Liver (tissue), 10 donors: ENCODE measurements at places on chromosomes 4 and X.

DNA sequence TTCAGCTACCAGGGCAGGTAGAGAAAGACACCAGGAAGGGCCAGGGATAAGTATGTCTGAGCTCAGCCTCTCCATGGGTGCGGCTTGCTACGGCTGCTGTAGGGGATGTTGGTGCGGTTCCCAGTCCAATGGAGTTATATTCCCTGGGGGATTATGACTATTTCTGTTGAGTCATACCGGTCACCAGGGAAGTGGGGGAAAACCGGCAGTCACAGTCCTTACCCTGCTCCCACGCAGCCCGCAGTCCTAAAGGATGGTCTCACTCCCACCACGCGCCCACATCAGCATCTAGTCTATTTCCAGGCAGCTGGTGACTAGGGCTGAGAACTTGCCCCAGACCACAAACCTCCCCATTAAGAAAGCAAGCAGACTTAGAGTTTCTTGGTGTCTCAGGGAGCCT, 191.6 kb downstream of the VEGFC start:
- no peaks in the 10 kb centered on the region for H3K36me3 ChIP-seq
- no peaks in the 10 kb centered on the region for H3K27me3 ChIP-seq
- no peak for DNase-seq
- H3K4me3 ChIP-seq = no peak overlapping the region
- no peak overlapping the region for H3K27ac ChIP-seq

- H3K27ac ChIP-seq = no peak overlapping the region
- no peak overlapping the region for H3K4me3 ChIP-seq
- H3K4me1 ChIP-seq = no peaks in the 10 kb centered on the region
- H3K27me3 ChIP-seq = no peaks in the 10 kb centered on the region
- DNase-seq = no peak
Observed at GRCh38 chr4:90444904-90445303, 317.7 kb downstream of the CCSER1 start.

DNA sequence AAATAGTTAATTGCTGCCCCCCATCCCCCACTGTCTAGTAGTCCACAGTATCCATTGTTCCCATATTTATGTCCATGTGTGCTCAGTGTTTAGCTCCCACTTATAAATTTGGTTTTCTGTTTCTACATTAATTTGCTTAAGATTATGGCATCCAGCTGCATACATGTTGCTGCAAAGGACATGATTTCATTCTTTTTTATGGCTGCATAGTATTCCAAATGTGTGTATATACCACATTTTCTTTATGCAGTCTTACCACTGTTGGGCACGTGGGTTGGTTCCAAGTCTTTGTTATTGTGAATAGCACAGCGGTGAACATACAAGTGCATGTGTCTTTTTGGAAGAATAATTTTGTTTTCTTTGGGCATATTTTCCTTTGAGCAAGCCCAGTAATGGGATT, 113.0 kb upstream of the LNX1 start:
- H3K4me1 ChIP-seq = peaks cover 4% of the 10 kb centered on the region
- no peaks in the 10 kb centered on the region for H3K27me3 ChIP-seq

DNA sequence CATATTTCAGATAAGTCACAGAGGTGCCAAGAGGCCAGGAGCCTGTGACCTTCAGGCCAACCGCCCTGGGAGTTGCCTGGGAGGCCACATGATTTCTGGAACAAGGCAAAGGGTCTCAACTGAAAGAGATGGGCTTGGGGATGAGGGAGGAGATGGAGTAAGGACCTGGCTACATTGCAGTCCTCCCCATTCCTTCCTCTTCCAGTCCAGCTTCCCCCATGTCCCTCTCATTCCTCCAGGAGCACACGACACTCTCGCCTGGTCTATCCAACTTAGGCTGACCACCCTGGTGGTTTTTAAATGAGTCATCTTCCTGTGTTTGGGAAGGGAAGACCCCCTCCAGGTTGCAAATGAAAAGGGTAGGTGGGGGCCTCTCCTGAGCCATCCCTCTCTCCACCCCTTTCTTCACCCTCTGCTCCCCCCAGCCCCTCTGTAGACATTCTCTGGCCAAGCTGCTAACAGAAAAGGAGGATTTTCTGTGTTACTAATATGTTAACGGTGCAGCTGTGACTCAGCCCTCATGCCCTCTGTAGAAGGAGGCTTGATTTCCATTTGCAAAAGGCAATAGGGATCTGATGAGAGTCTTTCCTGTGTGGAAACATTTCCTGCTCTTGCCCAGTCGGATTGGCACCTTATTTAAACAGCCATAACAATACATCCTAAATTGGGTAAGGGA, 79.2 kb downstream of the RTL5 start:
- H3K4me1 ChIP-seq = no peaks in the 10 kb centered on the region
- H3K27ac ChIP-seq = no peak overlapping the region
- no peak for DNase-seq
- peaks cover 2% of the 10 kb centered on the region for H3K27me3 ChIP-seq
- H3K36me3 ChIP-seq = no peaks in the 10 kb centered on the region
- no peak overlapping the region for H3K4me3 ChIP-seq

DNA sequence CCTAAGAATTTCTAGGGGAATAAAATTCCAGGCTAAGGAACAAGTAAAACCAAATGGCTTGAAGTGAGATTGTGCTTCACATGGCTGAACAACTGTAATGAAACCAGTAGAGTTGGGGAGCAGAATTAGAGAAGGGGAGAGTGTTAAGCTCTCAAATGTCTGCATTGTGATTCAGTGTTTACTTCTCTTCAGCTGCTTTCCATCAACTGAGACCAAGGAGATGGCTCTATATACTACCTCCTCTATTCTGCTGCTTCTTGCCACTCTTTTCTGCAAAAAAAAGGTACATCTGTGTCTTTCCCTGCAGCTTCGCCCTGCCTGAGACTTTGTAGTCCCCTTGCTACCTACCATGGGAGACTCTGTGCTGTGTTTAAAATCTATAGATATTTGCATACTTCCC, 73.5 kb downstream of the WDFY3 start:
- H3K4me1 ChIP-seq = peaks cover 6% of the 10 kb centered on the region
- no peak overlapping the region for H3K4me3 ChIP-seq
- no peak overlapping the region for H3K27ac ChIP-seq
- DNase-seq = no peak
- no peaks in the 10 kb centered on the region for H3K27me3 ChIP-seq
- H3K36me3 ChIP-seq = no peaks in the 10 kb centered on the region

DNA sequence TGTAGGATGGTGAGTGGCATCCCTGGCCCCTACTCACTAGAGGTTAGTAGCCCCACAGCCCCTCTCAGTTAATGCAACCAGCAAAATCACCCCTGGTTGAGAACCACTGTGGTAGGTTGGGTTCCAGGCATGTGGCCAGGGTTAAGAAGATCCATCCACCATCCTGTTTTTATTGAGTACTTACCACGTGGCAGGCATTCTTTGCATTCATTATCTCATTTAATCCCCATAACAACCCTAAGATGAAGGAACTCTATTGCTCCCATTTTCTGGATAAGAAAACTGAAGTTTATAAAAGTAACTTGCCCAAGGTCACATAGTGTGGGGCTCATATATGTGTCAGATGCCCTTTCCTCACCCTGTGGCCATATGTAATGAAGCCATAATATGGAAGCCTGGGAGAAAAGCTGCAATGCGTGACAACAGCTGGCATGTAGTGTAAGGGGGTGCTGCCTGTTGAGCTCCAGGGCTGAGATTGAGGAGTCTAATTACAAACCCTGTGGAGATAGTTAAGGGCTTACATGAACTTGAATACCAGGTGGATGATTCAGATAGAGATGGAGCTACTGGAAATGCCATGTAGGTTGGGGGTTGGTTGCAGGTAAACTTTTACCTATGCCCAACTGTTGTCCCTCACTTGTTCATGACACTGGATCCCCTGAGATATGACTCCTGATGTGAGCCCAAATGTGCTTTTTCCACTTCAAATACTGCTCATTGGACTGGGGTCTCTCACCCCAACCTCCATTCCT, 100.2 kb upstream of the PGRMC2 start:
- H3K27ac ChIP-seq = no peak overlapping the region
- no peak overlapping the region for H3K4me3 ChIP-seq
- DNase-seq = no peak

DNA sequence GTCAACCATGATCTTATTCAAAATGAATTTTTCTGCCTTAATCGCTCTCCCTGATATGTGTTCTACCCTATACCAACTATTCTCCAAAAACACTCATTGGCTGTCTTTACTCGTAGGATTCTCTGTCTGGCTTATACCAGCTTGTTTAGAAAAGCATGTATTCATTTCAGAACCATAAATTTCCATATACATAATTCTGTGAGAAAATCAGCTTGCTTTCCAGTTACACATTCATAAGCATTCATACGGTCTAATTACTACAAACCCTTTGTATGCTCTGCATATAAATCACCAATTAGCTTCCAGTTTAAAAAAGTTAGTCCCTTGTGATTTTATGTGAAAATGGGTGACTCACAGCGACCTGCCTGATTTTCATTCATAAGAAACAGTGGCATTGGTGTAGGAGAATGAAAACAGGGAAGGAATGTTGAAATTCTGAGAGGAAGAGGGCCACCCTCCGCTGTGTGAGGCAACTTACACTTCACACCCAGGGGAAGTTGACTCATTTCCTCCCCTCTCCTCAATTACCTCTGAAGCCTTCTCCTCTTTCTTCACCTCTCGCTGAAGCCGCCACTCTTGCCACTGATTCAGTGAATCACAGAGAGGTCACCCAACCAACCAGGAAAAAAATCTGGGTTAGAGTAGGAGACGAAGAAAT, 63.3 kb downstream of the MEPE start:
- H3K36me3 ChIP-seq = no peaks in the 10 kb centered on the region
- H3K4me3 ChIP-seq = no peak overlapping the region
- no peak for DNase-seq
- no peaks in the 10 kb centered on the region for H3K27me3 ChIP-seq

DNA sequence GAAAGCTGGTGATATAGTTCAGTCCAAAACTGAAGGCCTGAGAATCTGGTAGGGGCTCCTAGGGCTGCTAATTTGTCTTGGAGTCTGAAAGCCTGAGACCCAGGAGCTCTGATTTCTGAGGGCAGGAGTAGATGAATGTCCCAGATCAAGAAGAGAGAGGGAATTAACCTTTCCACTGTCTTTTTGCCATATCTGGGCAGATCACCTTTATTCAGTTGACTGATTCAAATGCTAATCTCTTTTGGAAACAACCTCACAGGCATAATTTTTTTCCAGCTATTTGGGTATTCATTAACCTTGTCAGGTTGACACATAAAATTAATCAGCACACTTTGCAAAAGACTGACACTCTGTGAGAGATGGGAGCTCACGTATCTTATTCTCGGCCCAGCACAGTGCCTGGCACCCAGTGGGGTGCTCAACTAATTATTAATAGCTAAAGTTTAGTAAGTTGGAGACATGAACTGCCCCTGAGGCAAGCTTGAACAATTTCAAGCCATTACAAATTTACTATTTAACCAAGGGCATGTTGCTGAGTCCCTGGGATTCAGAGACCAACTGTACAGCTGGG, 114.3 kb downstream of the CPEB2 start:
- no peak overlapping the region for H3K4me3 ChIP-seq
- H3K27ac ChIP-seq = peak overlapping the region; percentile 25
- DNase-seq = no peak
- no peaks in the 10 kb centered on the region for H3K36me3 ChIP-seq

DNA sequence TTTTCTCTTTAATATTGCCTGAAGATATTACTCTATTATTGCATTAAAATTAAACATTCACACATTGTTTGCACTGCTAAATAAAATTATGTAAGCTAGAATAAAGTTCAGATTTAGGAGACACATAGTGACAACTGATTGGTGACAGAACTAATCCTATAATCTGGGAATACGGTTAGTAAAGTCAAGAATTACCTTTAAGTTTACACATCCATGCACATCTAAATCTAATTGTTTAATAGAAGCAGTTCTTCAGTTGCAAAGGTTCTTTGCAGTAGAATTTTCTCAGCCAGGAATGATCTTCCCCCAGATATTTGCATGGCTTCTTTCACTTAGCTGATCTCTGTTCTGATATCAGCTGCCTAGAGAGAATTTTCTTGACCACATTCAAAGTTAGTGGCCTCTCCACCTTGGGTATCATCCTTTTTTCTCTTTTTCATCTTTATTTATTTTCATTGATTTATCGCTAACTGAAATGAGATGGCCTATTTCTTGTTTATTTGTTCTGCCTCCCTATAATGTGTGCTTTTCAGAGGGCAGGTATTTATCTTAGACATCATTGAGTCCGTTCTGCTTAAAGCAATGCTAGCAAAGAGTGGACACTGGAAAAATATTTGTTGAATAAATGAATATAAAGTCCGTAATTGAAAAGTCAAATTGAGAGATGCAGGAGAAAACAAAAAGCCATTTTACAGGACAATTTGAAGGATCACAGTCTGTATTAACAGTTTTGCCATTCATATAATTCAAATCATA, 12.6 kb downstream of the AFP start:
- H3K36me3 ChIP-seq = no peaks in the 10 kb centered on the region
- H3K27ac ChIP-seq = no peak overlapping the region
- H3K27me3 ChIP-seq = no peaks in the 10 kb centered on the region
- peaks cover 4% of the 10 kb centered on the region for H3K4me1 ChIP-seq

- no peak for DNase-seq
- H3K27me3 ChIP-seq = no peaks in the 10 kb centered on the region
- no peak overlapping the region for H3K4me3 ChIP-seq
- no peaks in the 10 kb centered on the region for H3K36me3 ChIP-seq
Observed at GRCh38 chr4:146453181-146453807, 68.4 kb downstream of the SLC10A7 start.

- DNase-seq = no peak
- no peaks in the 10 kb centered on the region for H3K4me1 ChIP-seq
- H3K36me3 ChIP-seq = no peaks in the 10 kb centered on the region
Observed at GRCh38 chr4:24063731-24064130, 173.9 kb upstream of the PPARGC1A start.

DNA sequence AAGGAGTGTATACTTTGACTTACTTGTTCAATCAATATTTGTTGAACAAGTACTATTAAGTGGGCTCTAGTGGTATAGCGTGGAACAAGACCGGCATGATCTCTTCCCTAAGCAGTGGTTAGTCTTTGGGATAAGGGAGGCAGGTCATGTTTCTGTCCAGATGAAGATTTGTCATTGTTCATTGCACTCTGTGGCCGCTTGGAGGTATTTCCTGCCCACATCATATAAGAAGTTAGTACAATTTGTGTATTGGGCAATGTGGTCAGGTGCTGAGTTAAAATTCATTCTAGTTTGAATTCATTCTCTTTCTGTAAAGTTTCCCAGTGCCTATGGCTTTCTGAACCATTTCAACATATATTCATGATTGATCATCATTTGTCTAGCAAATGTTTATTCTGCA, 101.1 kb upstream of the SHISA3 start:
- H3K4me3 ChIP-seq = no peak overlapping the region
- DNase-seq = no peak
- no peak overlapping the region for H3K27ac ChIP-seq
- no peaks in the 10 kb centered on the region for H3K4me1 ChIP-seq

- H3K4me1 ChIP-seq = peaks cover 48% of the 10 kb centered on the region
- no peak for DNase-seq
- no peak overlapping the region for H3K4me3 ChIP-seq
- H3K36me3 ChIP-seq = no peaks in the 10 kb centered on the region
- no peak overlapping the region for H3K27ac ChIP-seq
Observed at GRCh38 chr4:1179976-1180375, 7.6 kb upstream of the SPON2 start.

- H3K4me3 ChIP-seq = no peak overlapping the region
- H3K4me1 ChIP-seq = no peaks in the 10 kb centered on the region
- H3K36me3 ChIP-seq = no peaks in the 10 kb centered on the region
- H3K27ac ChIP-seq = no peak overlapping the region
- DNase-seq = no peak
- H3K27me3 ChIP-seq = no peaks in the 10 kb centered on the region
Observed at GRCh38 chrX:108516184-108516583, 76.5 kb downstream of the COL4A5 start.
